NCI-H1092 (cell line): ENCODE measurements at places on chromosomes 12 and 14.

DNA sequence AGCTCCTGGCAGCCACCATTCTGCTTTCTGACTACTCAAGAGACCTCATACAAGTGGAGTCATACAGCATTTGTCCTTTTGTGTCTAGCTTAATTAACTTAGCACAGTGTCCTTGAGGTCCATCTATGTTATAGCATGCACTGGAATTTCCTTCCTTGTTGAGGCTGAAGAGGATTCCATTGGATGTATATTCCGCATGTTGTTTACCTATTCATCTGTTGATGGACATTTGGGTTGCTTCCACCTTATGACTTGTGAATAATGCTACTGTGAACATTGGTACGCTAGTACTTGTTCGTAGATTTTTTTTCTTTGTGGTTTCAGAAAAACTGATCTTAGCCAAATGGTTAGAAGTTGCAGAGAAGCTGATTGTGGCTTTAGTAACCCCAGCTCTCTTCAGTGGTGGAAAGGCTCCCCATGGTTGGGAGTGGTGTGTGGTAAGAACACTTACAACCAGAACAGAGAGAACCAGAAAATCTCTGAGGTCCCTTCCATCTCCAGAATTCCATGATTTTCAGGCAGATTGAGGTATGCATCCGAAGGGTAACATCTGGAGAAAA lies 118.4 kb downstream of the SAMD4A start:
- DNase-seq: no peak

DNA sequence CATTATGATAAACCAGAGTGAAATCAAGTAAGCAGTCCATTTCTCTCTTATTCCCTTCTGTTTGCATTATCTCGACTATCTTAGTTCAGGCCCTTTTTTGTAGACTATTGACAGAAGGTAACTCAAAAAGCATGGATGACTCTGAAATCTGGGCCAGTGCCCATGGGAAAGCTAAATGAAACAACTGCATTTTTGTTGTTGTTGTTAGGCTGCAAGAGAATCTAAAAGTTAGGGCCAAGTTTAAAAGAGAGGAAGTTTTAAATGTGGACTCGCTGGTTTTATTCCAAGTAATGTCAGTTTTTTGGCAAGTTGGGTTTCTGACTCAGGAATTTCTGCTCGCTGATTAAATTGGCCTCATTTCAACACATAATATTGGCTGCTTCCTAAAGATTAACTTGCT lies 201.1 kb downstream of the PIK3C2G start:
- no peak for DNase-seq

DNA sequence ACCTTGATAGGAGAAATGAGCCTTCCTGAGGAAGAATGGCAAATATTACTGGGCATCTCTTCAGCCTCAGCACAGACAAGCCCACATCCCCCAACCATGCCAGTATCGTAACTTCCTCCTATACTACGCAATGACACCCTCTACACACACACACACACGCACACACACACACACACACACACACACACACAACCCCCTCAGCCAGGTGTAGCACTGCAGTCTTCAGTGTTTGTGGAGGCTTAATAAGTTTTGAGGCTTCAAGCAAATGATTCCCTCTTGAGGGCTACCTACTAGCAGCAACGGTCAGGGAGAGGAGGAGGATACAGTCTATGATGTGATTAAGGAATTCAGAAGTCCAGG lies 1.6 kb downstream of the DGKA start:
- DNase-seq: no peak

DNA sequence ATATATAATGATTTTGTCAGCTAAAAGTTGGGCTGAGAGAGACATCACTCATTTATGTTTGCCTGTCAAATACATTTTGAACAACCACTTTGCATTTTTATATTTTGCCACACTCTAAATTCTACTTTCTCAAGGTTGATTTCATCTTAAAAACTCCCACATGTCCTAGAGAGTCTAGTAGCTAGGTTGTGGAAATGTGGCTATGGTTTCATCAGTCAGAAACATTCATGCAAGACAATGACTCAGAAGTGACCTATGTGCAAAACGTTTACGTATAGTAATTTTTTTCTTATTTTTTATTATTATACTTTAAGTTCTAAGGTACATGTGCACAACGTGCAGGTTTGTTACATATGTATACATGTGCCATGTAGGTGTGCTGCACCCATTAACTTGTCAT lies 27.4 kb upstream of the PRKD1 start:
- no peak for DNase-seq
